HT1080 (cell line): ENCODE measurements at places on chromosomes 2 and 18. TPM values are rescaled to one million over a fixed set of nuclear protein-coding genes. Genes with fewer than 3 reads are reported as not detected.

DNA sequence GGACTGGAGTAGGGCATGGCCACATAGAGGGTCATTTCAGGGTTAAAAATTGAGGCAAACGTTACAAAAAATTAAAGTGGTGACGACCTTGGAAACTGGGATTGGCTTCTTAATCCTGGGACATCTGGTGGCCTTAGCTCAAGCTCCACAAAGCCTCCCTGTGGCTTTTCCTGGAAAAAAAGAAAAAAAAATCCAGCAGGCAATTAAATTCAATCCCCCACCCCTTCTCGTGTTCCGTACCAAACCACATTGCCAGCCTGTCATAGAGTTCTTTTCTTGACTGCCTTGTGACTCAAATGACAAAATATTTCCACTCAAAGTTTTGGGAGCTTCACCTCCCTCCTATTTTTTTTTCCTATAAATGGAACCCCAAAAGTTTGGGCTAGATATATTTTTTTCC lies 195.6 kb downstream of the HRH4 start:
- DNase-seq, result no peak

DNA sequence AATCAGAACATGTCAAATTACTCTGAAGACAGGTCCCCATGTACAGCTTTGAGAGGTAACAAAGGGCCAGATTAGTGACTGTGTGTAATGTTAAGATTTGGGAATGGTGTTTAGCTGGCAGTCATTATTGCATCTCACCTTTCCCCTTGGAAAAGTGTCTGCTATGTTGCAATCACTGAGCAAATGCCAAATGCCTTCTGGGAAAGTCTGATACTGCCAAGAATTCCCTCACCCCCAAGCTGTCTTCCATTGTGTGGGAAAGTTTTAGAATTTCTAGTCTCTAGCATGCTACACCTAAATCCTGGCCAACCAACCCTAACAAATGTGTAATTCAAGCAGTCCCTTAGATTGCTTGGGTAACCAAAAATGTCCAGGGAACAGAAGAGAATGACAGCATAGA lies 13.6 kb upstream of the PELI1 start:
- no peak for DNase-seq

DNA sequence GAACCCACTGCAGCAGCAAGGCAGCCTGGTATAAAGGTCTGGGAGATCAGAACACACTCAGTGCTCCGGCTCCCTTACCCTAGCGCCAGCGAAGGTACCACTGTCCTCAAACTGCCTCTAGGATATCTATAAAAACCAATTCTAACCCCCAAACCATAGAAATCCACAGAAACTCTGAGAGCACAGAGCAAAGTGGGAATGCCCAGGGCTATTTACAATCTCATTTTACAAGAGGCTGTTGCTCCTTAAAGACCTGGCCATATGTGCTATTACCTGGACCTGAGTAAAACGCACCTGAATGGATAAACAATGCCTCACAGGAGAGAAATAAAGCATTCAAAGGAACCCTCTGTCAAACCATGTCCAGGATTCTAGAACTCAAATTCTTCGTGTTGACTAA lies 4.3 kb downstream of the STK39 start:
- DNase-seq, result no peak

DNA sequence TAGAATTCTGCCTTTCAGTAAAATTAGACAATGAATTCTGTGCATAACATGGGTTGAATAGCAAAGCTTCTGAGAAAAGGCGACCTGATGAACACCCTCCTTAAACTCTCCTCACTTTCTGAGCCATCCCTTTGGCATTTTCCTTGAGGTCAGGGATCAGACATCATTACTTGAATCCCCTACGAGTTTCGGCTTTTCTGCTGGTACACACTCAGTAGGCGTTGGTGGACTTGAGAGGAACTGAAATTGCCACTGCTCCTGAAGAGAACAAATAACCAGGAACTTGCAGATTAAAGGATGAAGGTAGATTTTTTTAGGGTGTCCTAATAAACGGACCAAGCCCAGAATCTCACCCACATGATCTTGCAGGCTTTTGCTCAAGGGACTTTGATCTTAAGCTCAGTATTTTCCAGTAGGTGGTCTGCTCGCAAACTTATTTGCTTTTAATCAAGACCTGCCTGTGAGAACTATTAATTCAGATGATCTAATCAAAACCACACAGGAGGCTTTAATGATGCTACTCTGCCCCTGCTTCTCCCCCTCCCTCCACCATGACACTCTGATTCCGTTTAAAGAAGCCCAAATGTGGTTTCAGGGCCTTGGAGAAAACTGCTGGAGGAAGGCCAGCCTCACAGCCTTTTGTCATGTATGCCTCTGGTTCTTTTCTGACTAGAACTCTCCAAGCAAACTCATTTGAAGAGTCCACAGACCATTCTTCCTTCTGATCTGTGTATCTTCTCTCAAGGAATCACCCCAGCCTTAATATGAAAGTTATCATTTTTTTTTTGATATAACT lies 124.9 kb downstream of the PRKCE start:
- DNase-seq, result no peak

GRCh38 chr2:26732446-26732845 lies 31.6 kb upstream of the SLC35F6 start:
- no peak for DNase-seq

DNA sequence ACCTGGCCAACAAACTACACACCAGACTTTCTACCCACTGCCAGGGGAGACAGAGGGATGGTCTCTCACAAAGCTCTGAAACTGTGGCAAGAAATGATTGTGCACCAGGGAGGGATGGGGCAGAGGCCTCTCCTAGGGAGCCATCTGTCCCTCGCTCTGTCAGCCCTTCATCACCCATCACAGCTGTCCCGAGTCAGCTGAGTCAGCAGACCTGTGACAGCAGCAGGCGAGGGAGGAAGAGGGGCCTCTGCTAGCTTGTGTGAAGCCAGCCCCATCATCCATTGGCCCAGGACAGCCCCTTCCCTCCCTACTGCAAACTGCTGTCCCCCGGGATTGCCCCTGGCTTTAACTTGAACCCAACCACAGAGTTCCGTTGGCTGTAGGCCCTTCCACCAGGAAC lies 5.0 kb downstream of the SH2D6 start:
- DNase-seq, result no peak

- DNase-seq, result no peak
Observed at GRCh38 chr18:40365526-40365925, 1589.5 kb upstream of the PIK3C3 start.

GRCh38 chr2:152618193-152618564 lies 99.1 kb downstream of the PRPF40A start:
- no peak for DNase-seq

DNA sequence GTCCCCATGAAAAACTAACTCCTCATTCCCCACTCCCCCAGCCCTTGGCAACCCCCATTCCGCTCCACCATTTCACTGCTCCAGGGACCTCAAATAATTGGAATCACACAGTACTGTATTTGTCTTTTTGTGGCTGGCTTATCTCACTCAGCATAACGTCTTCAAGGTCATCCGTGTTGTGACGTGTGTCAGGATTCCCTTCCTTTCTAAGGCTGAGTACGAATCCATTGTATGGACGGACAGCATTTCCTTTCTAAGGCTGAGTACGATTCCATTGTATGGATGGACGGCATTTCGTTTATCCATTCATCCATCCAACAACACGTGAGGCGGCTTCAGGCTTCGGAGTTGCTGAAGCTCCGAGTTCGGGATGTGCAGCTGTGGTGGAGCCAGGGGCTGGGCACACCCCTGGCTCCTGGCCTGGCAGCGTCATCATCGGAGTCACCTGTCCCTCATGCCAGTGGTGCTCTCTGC lies 1.2 kb upstream of the ASB1 start:
- no peak for DNase-seq

DNA sequence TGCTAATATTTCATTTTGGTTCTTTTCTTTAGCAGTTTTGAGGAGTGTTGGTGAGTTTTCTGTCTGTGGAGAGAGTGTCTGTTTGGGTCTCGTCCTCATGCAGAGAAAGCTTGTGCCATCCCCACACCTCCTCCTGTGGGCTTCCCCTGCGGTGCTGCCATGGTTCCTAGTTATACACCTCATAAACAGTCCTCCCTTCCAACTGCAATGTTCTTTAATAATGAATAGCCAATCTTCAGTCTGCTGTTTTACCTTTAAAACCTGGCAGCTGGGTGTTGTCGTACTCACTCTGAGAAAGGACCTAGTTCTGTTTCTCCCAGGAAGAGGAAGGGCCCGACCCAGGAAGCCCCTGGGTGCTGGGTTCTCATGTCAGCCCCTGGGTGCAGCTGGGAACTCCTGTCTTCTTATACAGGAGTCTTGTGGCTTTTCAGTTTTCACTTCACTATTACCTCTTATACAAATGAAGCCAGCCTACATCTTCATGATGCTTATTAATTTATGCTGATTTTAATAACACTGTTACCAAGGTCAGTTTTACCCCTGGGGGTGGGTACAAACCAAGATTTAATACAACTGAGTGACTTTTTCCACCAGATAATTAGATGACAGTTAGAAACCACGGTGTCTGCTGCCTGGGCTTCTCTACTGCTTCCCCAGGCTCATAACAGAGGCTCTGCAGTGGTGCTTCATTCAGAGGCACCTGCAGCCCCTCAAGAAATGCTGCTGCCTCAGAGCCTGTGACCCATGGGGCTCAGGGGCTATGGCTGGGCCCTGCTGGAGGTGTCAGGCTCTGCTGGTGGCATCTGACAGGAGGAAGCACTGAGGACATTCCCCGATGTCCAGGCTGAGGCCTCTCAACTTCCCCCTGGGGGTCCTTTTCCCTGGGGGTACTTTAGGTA lies 59.1 kb downstream of the COA5 start:
- DNase-seq, result no peak

GRCh38 chr2:120896901-120897300 lies 161.2 kb downstream of the GLI2 start:
- DNase-seq, result no peak

DNA sequence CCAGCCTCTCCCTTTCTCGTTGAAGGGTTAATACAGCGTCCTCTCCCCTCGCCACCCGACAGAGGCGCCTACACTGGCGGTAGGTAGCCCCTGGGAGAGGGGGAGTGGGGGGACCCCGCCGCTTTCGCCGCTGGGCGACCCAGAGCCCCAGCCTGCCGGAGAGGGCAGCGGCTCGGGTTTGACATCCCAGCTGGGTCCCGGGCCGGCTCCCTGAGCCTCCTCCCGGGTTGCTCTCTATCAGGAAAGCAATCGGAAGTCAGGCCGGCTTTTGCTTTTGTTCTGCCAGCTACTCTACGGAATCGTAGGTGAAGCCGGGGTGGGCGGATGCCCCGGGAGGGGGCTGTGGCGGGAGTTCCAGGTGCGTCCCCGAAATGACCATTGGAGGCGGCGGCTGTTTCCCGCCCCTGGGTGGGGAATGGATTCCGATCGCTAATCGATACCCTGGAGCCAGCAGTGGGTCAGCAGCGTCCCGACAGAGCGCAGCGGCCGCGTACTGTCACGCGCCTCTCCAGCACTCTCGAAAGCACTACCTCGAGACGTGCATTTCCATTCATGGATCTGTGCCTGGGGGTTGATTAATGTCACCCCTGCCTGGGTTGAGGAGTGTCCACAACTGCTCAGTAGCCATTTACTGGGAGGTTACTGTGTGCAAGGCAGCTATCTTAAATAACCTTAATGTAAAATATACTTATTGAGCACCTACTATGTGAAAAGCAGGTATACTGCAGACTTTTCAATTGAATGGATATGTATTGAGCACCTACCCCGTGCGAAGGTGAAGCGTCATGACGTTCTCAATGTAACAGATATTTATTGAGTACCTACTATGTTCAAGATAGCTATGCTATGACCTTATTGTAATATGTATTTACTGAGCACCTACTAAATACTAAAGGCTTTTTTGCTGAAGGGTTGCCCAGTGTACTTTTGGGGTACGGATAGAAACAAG lies 1.1 kb downstream of the MAPK4 start:
- no peak for DNase-seq

DNA sequence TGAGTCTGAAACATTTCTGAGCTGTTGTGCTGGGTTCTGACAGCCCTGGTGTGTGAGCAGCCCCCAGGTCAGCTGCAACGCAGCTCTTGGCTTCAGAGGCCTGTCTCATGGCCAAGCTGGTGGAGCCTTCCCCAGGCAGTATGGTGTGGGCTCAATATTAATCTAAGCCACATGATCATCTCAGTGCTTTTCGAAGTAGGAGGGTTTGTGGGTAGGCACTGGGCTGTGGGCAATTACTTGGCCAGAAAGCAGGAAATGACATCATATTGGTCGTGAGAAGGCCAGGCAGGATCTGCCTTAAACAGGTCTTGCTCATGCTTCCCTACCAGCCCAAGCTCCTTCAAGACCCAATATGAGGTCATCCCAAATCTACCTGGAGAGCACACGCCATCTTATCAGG lies 26.9 kb downstream of the LOXHD1 start:
- DNase-seq, result peak; percentile 86

DNA sequence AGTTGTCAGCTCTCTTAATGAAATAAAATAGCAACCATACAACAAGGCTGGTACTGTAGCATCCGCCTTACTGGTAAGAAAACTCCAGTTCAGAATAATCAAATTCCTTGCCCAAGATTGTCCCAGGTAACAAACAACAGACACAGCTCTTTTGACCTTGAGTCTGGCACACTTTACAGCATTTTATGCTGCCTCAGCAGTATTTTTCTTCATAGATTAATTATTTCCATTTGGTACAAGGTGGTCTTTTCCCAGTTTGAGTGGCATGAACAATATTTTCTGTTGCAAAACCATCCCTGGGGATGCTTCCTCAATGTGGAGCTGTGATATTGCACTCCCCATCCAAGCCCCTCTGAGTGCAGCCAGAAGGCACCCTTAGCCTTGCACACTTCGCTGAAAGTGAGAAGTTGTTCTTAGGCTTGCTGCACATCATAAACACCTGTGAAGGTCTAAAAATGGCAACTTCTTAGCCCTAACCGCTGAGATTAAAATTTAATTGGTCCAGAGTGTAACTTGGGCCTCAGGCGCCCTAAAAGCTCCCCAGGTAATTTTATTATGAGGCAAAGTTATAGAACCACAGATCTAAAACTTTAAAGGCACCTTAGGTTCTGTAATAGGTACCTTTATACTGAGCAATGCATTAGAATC lies 523.3 kb downstream of the CMPK2 start:
- DNase-seq, result no peak

- DNase-seq, result no peak
Observed at GRCh38 chr2:67286981-67287759, 110.0 kb upstream of the ETAA1 start.

FSHR gene
- not detected in 2 replicates for total RNA-seq

RAB27B gene
- total RNA-seq, result 27.7 and 27.8 TPM in 2 replicates

RIT2 gene
- total RNA-seq, result not detected in 2 replicates

TMEM200C gene
- total RNA-seq, result not detected in 2 replicates

RBM43 gene
- total RNA-seq, result 0.77 and 1.6 TPM in 2 replicates

CD8B gene
- total RNA-seq, result not detected in 2 replicates

ONECUT2 gene
- total RNA-seq, result 0.03 and 0.08 TPM in 2 replicates

AKAIN1 gene
- total RNA-seq, result not detected in 2 replicates

PAX8 gene
- 5.9 and 11.3 TPM in 2 replicates for total RNA-seq

MAP3K19 gene
- not detected in 2 replicates for total RNA-seq

UGT1A6 gene
- not detected in 2 replicates for total RNA-seq
